ENCODE measurements at places on chromosomes 11 and 22.

GRCh38 chr11:16820324-16821092, 82.1 kb downstream of the C11orf58 start:
- H3K27ac ChIP-seq: no peak overlapping the region
- H3K36me3 ChIP-seq: no peaks in the 10 kb centered on the region
- no peaks in the 10 kb centered on the region for H3K4me1 ChIP-seq
- peaks cover 2% of the 10 kb centered on the region for H3K27me3 ChIP-seq
- peak; percentile 35 for DNase-seq
- H3K4me3 ChIP-seq: no peak overlapping the region

- H3K4me3 ChIP-seq: no peak overlapping the region
- no peaks in the 10 kb centered on the region for H3K4me1 ChIP-seq
- no peaks in the 10 kb centered on the region for H3K27me3 ChIP-seq
Observed at GRCh38 chr11:76589477-76589876, 81.1 kb downstream of the LRRC32 start.

DNA sequence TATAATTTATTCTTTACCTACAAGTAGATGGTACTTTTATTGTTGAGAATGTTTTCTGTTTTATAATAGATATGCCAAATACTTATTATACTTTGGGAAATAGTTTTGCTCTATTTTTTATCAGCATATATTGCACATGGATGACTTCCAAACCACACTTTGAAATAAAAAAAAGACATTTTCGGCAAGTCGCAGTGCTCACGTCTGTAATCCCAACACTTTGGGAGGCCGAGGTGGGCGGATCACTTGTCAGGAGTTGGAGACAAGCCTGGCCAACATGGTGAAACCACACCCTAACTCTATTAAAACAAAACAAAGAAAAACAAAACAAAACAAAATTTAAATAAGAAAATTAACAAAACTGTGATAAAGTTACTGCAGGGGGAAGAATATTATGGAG, 983.9 kb upstream of the CNTN5 start:
- no peaks in the 10 kb centered on the region for H3K27me3 ChIP-seq
- no peak overlapping the region for H3K27ac ChIP-seq
- H3K36me3 ChIP-seq: no peaks in the 10 kb centered on the region
- DNase-seq: no peak
- H3K4me1 ChIP-seq: no peaks in the 10 kb centered on the region
- no peak overlapping the region for H3K4me3 ChIP-seq

GRCh38 chr11:37503411-37504059, 905.5 kb upstream of the RAG2 start:
- peaks cover 37% of the 10 kb centered on the region for H3K4me1 ChIP-seq
- no peak overlapping the region for H3K4me3 ChIP-seq
- no peaks in the 10 kb centered on the region for H3K36me3 ChIP-seq
- peak overlapping the region; percentile 99 for H3K27ac ChIP-seq

DNA sequence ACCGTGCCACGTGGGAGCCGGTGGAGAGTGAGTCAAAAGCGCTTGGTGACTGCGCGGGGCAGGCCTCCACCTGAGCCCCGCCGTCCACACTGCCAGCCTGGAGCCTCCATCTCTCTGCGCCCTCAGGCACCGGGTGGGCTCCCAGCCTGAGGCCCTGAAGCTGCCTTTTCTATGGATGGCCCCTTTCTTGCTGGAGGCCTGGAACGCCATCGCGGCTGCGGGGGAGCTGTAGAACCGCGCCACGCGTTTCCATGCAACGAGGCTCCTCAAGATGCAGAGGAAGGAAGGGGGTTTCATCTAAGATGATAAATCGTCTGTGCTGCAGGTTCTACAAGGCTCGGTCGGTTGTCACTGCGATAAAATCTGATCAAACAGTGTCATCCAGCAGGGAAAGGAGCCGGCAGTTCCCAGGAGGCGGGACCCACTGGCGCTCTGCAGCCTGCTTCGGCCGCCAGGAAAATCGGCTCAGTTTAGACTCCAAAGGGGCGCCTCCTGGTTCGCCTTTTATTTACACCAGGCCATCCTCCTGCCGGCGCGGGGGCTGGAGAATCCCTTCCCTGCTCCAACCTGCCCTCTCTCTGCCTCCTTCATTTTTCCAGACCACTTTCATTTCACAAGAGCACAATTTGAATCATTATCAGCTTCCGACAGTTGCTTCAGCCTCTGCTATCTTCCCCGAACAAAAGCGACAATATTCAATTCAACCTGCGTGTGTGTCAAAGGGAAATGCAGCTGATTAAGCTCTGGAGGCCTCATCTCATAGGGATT, 624.4 kb downstream of the BRD1 start:
- H3K4me1 ChIP-seq: no peaks in the 10 kb centered on the region
- H3K27ac ChIP-seq: no peak overlapping the region
- no peak for DNase-seq
- H3K4me3 ChIP-seq: no peak overlapping the region
- H3K27me3 ChIP-seq: no peaks in the 10 kb centered on the region

GRCh38 chr11:114208377-114208776, 87.8 kb upstream of the NNMT start:
- H3K4me1 ChIP-seq: no peaks in the 10 kb centered on the region
- no peak overlapping the region for H3K27ac ChIP-seq
- no peak overlapping the region for H3K4me3 ChIP-seq
- no peak for DNase-seq
- H3K36me3 ChIP-seq: no peaks in the 10 kb centered on the region

DNA sequence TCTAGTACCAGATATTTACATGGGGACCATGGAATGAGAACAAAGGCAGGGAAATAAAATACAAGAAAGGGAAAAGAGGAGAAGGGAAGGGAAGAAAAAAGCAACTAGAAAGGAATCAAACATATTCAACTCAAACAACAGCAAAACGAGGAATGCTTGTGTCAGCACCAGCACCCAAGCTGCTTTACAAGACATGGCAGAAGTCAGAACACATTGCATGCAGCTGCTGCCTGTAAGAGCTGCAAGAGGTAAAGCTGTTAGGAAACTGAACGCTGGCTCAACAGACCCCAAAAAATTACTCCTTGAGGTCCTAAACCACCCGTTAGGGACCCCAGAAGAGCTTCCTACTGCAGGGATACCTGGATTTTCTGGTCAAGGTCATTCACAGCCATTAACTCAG, 296.9 kb downstream of the OPCML start:
- no peaks in the 10 kb centered on the region for H3K4me1 ChIP-seq
- no peaks in the 10 kb centered on the region for H3K36me3 ChIP-seq
- DNase-seq: no peak
- H3K27me3 ChIP-seq: no peaks in the 10 kb centered on the region
- no peak overlapping the region for H3K27ac ChIP-seq

DNA sequence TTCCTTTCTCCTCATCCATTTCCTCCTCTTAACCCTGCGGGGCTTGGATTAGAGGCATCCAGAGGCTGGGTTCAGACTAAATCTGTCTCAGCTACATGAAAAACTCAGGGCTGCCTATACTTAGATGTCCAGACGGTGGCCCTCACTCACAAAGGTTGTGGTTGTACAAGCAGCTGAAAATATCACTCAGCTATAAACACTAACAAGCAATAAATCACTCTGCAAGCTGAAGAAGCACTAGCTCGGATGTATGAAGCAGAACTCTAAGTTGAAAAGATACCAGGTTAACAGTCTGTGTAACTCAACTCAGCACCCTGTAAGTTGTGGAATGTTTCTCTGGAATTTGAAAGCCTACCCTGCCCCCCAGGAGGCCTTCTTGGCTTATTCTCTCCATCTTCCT, 82.9 kb downstream of the EXT2 start:
- no peak overlapping the region for H3K4me3 ChIP-seq
- no peaks in the 10 kb centered on the region for H3K36me3 ChIP-seq
- no peaks in the 10 kb centered on the region for H3K27me3 ChIP-seq
- DNase-seq: peak; percentile 30
- H3K4me1 ChIP-seq: no peaks in the 10 kb centered on the region

GRCh38 chr11:62103141-62103540, 20.7 kb upstream of the INCENP start:
- DNase-seq: no peak
- H3K4me1 ChIP-seq: peaks cover 4% of the 10 kb centered on the region
- H3K27ac ChIP-seq: no peak overlapping the region
- no peak overlapping the region for H3K4me3 ChIP-seq
- H3K36me3 ChIP-seq: no peaks in the 10 kb centered on the region
- H3K27me3 ChIP-seq: no peaks in the 10 kb centered on the region

DNA sequence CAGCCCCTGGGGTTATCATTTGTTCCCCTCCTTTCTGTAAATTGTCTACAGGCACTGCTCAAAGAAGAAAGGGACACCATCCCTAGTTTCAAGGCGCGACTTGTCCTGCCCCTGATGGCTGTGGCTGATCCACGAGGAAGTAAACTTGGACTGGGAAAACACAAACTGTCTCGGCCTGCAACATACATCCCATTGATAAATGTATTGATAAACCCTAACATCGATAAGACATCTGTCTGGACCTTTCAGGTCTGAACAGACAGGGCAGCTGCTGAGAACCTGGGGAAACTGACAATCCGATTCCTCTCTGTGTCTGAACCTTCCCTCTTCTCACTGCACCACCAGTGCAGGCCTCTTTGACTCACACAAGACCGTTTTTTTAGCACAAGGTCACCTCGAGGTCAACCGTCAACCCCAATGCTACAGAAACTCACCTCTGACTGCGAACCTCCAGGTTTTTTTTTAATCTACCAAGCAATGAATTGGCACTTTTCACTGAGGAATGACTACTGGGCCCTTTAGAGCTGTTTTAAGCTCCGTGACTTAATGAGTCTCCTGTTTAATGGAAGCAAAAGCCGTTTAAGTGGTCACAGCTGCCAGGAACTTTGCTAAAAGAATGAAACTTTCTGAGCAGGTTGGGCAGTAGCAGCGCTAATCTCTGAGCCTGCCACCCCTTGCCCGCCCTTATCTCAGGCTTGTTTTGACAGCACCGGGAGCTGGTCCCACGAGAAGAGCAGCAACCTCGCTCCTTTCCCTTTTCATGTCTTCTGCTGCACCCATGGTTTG, 203.8 kb upstream of the TMEM45B start:
- no peak overlapping the region for H3K4me3 ChIP-seq
- H3K36me3 ChIP-seq: no peaks in the 10 kb centered on the region
- no peaks in the 10 kb centered on the region for H3K27me3 ChIP-seq
- DNase-seq: peak; percentile 30
- H3K4me1 ChIP-seq: no peaks in the 10 kb centered on the region

DNA sequence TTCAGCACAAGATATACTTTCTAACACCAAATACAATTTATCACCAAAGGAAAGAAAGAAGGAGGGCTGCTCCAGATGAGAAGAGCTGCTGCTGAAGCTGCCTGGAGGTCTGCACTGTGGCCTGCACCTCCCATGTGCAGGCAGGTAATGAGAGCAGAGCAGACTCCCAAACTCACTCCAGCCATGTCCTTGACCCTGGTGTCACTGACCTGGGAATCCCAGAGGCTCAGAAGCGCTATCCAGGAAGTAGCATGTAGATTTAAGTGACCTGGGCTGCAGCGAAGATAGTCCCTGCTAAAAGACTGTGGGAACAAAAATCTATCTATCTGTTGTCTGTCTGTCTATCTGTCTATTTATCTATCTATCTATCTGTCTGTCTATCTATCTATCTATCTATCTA, 816.3 kb downstream of the OPCML start:
- no peaks in the 10 kb centered on the region for H3K36me3 ChIP-seq
- no peaks in the 10 kb centered on the region for H3K27me3 ChIP-seq
- H3K4me3 ChIP-seq: no peak overlapping the region
- no peak overlapping the region for H3K27ac ChIP-seq
- peaks cover 10% of the 10 kb centered on the region for H3K4me1 ChIP-seq

- no peaks in the 10 kb centered on the region for H3K4me1 ChIP-seq
- no peak overlapping the region for H3K27ac ChIP-seq
- H3K4me3 ChIP-seq: no peak overlapping the region
- peak; percentile 47 for DNase-seq
- no peaks in the 10 kb centered on the region for H3K36me3 ChIP-seq
- no peaks in the 10 kb centered on the region for H3K27me3 ChIP-seq
Observed at GRCh38 chr22:17964156-17964555, 60.2 kb downstream of the MICAL3 start.

DNA sequence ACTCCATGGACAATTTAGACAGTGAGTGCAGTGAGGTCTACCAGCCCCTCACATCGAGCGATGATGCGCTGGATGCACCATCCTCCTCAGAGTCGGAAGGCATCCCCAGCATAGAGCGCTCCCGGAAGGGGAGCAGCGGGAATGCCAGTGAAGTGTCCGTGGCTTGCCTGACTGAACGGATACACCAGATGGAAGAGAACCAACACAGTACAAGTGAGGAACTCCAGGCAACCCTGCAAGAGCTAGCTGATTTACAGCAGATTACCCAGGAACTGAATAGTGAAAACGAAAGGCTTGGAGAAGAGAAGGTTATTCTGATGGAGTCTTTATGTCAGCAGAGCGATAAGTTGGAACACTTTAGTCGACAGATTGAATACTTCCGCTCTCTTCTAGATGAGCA, 51.4 kb downstream of the SPECC1L start:
- H3K27ac ChIP-seq: no peak overlapping the region
- H3K36me3 ChIP-seq: peaks cover 15% of the 10 kb centered on the region
- H3K4me1 ChIP-seq: peaks cover 7% of the 10 kb centered on the region
- DNase-seq: no peak
- H3K4me3 ChIP-seq: no peak overlapping the region

DNA sequence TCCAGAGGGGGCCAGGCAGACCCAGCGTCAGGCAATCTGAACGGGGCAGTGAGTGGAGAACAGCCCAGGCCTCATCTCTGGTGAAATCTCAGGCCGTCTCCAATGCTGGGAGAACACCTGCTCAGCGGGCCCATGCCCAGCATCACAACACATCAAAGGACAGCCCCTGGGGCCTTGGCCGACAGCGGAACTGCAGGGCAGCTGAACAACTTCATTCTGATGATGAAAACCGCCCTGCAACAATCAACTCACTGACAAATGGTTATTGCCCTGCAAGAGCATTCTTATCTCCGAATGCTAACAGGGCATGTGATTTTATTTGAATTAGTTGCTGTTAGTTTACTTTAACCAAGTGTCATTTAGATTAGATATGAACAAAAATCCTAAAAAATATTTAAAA, 14.6 kb downstream of the CELSR1 start:
- no peaks in the 10 kb centered on the region for H3K4me1 ChIP-seq
- H3K27me3 ChIP-seq: no peaks in the 10 kb centered on the region

- no peaks in the 10 kb centered on the region for H3K27me3 ChIP-seq
- no peak overlapping the region for H3K4me3 ChIP-seq
- no peaks in the 10 kb centered on the region for H3K4me1 ChIP-seq
Observed at GRCh38 chr11:93686226-93686625, 24.7 kb downstream of the CEP295 start.

GRCh38 chr11:130449310-130449990, 1.0 kb downstream of the ADAMTS15 start:
- peak overlapping the region; percentile 67 for H3K4me3 ChIP-seq
- peak overlapping the region; percentile 11 for H3K27ac ChIP-seq
- no peaks in the 10 kb centered on the region for H3K27me3 ChIP-seq

GRCh38 chr11:61336171-61336935, 3.3 kb downstream of the TKFC start:
- peak; percentile 35 for DNase-seq
- no peak overlapping the region for H3K4me3 ChIP-seq

DNA sequence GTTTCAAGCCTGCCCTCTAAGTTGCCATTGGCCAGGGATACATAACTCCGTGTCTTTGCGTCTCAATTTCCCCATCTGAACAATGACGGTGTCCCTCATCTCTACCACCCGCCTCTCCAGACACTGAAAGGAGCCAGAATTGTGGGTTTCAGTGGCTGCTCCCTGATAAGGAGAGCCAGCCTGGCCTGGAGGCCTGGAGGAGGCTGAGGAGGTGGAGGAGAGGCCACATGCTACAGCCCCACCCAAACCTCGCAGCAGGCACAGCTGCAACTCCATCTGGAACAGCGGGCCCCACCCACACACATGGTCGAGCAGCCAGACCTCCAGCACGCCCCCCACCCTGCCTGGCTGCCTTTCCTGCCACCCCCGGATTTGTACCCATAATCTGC, 34.4 kb upstream of the CD82 start:
- no peaks in the 10 kb centered on the region for H3K4me1 ChIP-seq
- H3K36me3 ChIP-seq: no peaks in the 10 kb centered on the region
- H3K27ac ChIP-seq: no peak overlapping the region

Data from astrocyte (in vitro differentiated cells and primary cell).